AG04450 (cell line): ENCODE measurements at places on chromosomes 5 and 9.

DNA sequence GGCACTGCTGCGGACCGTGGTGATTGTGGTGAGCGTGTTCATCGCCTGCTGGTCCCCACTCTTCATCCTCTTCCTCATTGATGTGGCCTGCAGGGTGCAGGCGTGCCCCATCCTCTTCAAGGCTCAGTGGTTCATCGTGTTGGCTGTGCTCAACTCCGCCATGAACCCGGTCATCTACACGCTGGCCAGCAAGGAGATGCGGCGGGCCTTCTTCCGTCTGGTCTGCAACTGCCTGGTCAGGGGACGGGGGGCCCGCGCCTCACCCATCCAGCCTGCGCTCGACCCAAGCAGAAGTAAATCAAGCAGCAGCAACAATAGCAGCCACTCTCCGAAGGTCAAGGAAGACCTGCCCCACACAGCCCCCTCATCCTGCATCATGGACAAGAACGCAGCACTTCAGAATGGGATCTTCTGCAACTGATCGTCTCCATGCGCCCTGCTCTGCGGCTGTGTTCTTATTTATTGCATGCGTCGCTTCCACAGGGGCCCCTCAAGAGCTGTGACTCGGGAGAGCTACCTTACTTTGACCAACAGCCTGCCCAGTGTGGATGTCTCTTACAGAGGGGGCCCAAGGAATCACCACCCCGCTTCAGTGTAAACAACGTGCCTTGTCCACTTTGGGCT, 10.8 kb downstream of the S1PR3 start:
- no peak for DNase-seq

GRCh38 chr9:90801973-90802322, 329 bp downstream of the SYK start:
- DNase-seq: no peak

DNA sequence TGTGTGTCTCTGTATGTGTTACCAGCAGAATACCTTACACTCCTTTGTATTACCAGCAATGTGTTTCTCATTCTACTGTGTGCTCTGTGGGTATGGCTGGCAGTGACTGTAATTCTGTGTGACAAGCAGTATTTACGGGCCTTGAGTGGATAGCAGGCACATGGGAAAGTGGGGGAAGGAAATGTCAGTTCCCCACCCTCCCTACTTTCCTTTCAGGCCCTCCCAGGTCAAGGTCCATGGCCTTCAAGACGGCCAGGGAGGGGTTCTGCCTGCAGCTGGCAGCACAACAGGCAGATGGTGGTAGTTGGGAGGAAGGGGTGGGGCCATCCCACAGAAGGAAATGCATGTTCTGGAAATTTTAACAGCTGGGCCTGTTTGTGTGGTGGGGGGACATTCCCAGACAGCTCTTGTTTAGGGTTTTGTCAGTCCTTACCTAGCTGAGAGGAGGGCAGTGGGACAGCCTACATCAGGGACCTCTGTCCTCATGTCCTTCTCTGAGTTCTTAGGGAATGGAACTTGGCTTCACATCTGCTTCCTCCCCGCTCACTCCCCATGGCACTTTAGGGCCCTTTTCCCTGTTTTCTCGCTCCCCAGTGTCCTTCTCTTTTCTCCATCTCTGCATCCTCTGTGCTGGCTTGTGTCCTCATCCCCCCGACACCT, 14.6 kb upstream of the TNIP1 start:
- DNase-seq: no peak

GRCh38 chr9:99851500-99851822, 29.8 kb downstream of the NR4A3 start:
- DNase-seq: no peak

- DNase-seq: no peak
These were observed 47.8 kb downstream of the LOX start for GRCh38 chr5:122030251-122030650.

GRCh38 chr5:307306-307705, 14.2 kb upstream of the AHRR start:
- DNase-seq: no peak

GRCh38 chr9:84667571-84668195, 1.8 kb upstream of the NTRK2 start:
- no peak for DNase-seq

DNA sequence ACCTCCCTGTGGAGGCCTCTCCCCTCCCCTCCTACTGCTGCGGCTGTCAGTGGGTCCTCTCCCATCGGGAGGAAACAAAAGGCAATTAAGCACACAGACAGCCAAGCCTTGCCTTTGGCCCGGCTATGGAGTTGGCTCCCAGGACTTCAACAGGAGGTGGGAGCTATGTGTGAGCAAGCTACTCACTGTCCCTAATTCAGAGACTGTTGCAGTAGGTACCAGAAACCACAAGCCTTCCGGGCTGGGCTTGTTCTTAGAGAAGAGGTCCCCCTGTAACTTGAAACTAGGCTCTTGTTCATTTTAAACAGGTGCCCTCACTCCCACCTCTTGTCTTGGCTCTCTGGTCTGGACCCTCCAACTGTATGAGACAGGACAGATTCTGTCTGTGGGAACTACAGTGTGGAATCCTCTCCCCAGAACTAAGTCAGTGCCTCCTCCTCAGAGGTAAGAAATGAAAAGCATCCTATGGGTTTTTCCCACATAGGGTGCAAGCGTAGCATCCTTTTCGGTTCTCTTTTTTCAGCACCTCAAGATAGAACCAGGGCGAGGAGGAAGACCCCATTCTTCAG, 561.1 kb downstream of the EBF1 start:
- DNase-seq: no peak

GRCh38 chr5:148542812-148543211, 111.5 kb downstream of the HTR4 start:
- DNase-seq: no peak

DNA sequence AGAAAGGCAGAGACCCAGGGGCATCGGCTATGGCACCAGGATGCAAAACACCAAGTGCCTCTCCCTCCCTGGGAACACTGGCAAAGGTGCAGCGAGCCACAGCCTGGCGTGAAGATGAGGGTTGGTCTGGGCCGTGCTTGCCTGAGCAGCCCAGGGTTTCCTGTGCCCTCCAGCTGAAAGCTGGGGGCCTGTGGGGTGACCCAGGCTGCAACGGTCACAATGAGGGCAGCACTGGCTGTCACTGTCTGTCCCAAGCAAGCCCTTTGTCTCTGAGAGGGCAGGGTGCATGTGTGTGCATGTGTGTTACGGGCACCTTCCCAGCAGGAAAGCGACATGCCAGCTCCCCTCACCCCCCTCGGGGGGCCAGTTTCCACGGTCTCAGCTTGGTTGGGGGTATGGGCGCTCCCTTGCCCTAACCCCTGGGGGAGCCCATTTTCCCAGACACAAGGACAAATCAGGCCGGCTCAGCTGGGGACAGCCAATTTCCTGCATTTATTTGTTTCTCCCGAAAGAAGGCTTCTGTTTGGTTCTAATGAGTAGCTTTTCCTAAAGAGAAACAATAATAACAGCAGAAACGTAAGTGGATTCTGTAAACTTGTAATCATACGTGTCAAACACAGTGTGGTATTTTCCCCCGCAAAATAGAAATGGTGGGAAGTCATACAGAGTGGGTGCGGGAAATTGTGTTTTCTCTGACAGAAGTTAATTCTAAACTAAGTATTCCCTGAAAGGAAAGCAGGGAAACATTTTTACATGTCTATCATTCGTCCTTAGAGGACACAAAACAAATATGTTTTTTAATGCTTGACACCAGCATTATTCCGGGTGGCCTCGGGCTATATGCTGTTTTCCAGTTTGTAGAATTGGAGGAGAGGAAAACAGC, 21.3 kb downstream of the MRPL36 start:
- no peak for DNase-seq

GRCh38 chr9:95037789-95038521, 279.6 kb downstream of the FANCC start:
- DNase-seq: no peak
